CD4-positive, alpha-beta T cell treated with Interleukin-2 at 100 ng/mL for 4 hours (primary cell): ENCODE measurements at places on chromosomes 16 and 17.

DNA sequence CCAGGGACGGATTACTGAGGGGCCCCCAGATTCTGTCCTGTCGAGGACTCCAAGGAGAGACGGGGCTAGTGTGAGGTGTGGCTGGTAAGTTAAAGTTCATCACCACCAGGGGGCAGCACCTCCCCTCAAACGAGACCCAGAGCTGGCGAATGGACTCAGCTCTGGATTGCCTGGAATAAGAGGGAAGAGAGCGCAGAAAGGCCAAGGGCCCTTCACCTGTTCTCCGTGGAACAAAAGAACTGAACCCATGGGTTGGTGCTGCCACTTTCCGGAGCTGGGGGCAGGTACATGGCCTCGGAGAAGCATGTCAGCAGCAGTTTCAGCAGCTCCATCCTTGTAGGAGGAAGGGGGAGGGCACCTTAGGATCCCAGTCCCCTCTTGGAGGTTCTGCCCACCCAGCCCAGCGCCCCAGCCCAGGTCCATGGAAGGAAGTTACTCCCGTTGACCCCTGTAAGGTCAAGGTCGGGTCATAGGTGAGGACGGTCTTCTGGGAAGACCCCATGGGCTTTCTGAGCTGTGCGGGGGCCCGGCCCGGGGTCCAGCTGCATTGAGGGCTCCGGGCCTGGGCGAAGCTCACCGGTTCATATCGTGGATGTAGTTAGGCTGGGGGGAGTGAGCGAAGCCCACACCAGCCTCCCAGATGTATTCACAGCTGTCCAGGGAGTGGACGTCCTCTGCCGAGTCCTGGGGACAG lies 10.8 kb downstream of the HID1 start:
- DNase-seq = peak; percentile 84

GRCh38 chr17:62668091-62668804 lies 40.8 kb downstream of the MRC2 start:
- DNase-seq = no peak

GRCh38 chr16:75579281-75579834 lies 13.2 kb downstream of the GABARAPL2 start:
- no peak for DNase-seq

GRCh38 chr16:87441886-87442580 lies 49.9 kb downstream of the MAP1LC3B start:
- no peak for DNase-seq

DNA sequence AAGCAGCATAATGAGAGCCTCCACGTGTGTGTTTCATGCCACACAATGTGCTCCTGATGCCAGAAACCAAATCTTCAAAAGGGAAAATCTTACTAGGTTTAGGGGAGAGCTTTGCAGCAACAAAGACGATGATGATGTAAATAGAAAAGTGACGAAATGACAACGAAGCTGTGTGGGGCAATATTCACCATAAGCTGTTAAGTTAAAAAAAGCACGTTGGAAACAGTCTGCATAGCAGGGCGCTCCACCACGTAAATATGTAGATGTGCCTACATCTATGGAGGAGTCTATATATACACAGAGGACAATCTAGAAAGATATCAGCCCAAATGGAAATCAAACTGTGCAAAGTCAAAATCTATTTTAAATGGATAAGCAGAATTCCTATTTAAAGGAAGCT lies 61.0 kb downstream of the RPH3AL start:
- DNase-seq = no peak

GRCh38 chr16:441447-441846 lies 16.0 kb downstream of the RAB11FIP3 start:
- no peak for DNase-seq

DNA sequence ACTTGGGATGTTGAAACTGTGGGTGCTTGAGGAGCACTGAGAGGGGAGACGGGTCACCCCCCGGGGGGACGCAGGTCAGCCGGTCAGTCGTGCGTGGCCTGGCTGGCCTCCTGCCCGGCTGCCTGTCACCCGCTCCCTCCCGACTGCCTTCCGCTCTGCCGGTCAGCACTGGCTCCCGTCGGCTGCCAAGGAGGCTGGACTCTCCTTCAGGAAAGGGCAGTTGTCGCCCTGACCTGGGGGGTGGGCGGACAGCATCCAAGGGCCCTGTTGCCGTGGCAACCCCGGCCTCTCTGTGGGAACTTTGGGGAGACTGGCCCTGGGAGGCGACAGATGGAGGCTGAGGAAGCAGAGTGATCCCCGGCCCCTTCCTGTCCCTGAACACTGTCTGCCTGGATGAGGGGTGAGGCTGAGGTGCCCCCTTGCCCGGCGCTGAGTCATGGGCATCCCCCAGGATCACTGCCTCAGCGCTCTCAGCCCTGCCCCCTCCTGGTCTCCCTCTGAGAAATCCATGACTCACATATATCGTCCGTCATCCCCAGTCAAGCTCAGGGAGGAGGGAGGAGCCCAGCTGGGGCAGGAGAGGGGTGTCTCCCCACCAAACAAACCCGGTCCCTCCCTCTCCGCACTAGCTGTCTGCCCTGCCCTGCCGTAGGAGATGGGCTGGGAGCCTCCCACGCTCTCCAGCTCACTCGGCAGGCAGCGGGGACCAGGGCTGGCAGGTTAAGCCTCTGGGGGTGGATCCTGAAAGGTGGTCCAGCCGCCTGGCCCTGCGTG lies at the start of gene ADGRG1:
Gene ADGRG1, plus strand, starts transcription at position 623 of the 774 bp plus-strand sequence. CDS start 21,658 bp downstream, outside the sequence.
- DNase-seq = peak; percentile 64

DNA sequence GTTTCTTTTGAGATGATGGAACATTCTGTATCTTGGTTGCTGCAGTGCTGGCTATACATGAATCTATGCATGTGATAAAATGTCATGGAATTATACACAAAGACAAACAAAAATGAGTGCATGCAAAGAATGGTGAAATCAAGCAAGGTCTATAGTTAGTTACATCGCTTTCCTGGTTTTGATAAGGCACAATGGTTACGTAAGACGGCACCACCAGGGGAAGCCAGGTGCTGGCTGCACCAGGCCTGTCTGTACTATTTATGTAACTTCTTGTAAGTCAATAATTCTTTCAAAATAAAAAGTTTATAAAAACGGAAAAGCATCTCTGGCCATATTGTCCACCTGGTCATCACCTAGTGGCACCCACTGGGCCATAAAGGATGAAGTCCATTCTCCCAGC lies 46.5 kb downstream of the ARHGAP27 start:
- DNase-seq = no peak

- no peak for DNase-seq
These were observed 303.1 kb downstream of the CBLN1 start for GRCh38 chr16:48978501-48978900.

- DNase-seq = no peak
These were observed 22.1 kb upstream of the NAT9 start for GRCh38 chr17:74798239-74798707.

GRCh38 chr17:62014526-62014925 lies 50.6 kb downstream of the MED13 start:
- DNase-seq = no peak

- DNase-seq = no peak
These were observed 1.2 kb upstream of the CBX4 start for GRCh38 chr17:79840269-79840988.

DNA sequence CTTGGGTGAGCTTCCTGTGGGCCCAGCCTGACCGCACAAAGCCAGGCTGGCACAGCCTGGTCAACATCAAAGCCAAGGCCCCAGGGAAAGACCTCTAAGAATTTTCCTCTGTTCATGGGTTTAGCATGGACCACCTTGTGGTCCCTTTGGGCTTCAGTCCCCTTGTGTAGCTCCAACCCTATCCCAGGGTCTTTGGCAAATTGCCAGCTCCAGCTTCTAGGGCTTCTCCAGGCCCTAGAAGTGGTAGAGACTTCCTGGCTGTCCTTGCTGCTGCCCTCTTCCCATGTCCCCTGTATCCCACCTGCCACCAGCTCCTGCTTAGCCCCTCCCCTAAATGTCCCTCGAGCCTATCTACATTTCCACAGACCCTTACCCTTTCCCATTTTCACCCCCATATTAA lies 9.7 kb upstream of the ITGA3 start:
- no peak for DNase-seq

GRCh38 chr17:34859652-34860051 lies 101.6 kb downstream of the CCT6B start:
- no peak for DNase-seq

DNA sequence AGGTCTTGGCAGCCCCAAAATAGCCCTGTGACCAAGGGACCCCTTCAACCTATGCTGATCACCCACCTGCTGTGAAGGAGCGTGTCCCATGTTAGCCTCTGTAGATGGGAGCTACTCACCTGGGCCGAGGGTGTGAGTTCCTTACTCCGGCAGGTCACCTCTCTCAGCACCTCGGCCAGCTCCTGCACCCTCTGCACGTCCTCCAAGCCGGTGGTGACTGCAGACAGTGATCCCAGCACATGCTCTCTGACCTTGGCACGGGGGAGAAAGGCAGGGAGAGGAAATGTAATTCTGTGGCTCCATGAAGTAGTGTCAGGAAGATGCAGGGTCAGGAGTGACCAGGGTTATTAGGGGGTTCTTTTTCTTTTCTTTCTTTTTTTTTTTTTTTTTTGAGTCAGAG lies 67.7 kb upstream of the BCO1 start:
- no peak for DNase-seq

GRCh38 chr16:50198802-50199403 lies 45.8 kb downstream of the TENT4B start:
- DNase-seq = no peak

GRCh38 chr17:10802496-10803284 lies 1.2 kb downstream of the TMEM238L start:
- no peak for DNase-seq

DNA sequence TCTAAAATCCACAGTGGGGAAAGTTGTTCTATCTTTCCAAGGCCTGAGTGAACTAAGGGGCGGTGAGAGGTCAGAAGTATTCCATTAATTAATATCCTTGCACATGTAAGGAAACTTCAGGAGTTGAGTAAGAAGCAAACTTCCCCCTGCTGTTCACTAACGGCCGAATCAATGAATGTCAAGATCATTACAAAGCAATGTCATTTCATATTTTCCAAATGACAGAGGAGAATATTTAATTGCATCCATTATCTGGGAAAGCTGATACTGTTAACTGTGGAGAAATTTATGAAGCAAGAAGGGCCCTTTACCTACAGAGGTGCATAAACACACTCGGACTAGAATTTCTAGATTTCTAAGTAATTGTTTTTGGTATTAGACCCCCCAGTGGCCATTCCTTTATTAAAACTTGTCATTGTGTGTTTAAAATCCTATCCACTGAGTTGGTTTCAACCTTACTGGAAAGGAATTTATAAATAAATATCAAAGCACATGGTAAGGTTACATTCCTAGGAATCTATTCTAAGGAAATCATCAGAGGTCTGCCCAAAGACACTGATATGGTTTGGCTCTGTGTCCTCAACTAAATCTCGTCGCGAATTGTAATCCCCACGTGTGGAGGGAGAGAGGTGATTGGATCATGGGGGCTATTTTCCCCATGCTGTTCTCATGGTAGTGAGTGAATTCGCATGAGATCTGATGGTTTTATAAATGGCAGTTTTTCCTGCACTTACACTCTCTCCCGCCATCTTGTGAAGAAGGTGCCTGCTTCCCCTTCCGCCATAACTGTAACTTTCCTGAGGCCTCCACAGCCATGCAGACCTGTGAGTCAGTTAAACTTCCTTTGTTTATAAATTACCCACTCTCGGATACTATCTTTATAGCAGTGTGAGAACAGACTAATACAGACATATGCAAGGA lies 20.4 kb upstream of the SMURF2 start:
- DNase-seq = no peak

GRCh38 chr17:63751806-63752205 lies 10.2 kb upstream of the STRADA start:
- DNase-seq = peak; percentile 41

- peak; percentile 91 for DNase-seq
These were observed at the start of gene XYLT2 for GRCh38 chr17:50345432-50346312. Gene XYLT2, plus strand, starts transcription at chr17:50346126. Its CDS starts 15 bp downstream, at chr17:50346141.

DNA sequence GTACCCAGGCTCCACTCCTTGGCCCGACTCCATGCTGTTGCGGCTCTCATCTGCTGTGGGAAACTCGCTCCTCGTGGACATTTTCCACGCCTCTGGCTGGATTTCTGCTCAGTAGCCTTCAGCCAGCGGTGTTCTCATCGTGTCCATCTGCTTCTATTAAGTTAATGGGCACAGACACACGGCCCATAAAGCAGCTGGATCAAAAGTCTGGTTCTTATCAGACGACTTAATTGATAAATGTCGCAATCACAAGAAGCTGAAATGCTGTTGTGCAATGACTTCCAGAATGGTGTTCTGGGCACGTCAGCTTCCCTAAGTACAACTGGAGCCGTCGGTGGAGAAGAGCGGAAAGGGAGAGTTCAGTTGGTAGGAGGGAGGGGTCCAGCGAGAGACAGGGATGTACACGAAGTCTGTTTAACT lies 211.7 kb upstream of the CHMP6 start:
- DNase-seq = no peak

DNA sequence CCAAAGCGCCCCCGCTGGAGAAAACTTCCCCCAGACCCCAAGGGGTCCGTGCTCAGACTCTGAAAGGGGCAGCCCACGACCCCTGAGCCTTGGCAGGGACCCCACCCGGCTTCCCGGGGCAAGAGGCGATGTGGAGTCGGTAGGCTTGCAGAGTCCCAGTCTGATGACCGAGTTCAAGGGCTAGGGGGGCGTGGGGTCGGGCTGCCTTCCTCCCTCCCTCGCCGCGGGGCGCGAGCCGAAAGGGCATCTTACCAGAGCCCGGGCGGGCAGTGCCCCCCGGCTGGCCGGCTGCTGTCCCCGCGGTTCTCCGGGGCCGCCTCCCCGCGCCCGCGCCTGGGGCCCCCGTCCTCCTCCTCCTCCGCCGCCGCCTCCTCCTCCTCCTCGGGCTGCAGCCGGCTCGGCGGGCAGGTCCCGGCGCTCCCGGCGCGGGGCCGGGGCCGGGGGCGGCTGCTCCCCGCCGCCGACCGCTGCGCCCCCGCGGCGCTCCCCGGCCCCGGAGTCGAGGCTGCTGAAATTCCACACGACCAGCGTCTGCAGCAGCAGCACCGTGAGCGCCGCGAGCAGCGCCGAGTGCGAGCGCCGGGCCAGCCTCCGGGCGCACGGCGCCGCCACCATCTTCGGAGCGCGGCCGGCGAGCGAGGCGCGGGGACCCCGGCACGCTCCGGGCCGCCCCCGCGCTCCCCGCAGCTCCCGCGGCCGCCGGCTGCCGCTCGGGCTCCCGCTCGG lies 415 bp downstream of the XYLT1 start:
- no peak for DNase-seq
